ENCODE measurements at places on chromosomes 7 and 10.

GRCh38 chr10:22617516-22617915 is 96.9 kb downstream of the PIP4K2A start:
- no peak for DNase-seq

GRCh38 chr10:62541811-62542210 is 167.6 kb downstream of the ZNF365 start:
- DNase-seq = no peak

- no peak for DNase-seq
These were observed 74.2 kb downstream of the CUL2 start for GRCh38 chr10:35015843-35016408.

GRCh38 chr10:22253580-22253882 is 35.7 kb upstream of the EBLN1 start:
- no peak for DNase-seq

DNA sequence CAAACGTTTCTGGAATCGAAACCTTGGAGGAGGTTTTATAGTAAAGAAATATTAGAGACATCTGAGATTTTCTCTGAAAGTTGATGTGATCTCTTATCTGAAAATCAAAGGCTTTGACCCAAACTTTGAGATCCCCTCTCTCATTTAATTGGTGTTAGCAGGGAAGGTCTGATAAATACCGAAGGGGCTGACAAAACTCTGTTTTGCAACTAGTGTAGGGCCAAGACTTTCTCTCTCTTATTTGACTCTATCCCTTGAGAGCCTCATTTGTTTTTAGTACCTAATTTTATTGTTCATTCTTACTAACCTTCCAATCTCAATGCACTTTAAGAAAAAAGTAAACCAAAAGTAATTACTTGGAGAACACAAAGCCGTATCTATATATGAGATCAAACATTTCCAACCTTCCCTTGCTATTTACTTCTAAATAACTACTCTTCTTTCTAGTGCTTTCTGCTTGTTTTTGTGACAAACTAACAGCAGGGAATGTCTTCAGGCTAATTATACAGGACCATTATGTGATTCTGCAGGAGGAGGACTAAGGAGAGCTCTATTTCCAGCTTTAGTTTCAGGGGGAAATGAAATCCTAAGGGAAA is 33.4 kb upstream of the NPVF start:
- no peak for DNase-seq

- DNase-seq = peak; percentile 14
These were observed 589 bp upstream of the ZFAND4 start for GRCh38 chr10:45673074-45673648.

GRCh38 chr7:35871856-35872255 is 71.0 kb downstream of the SEPTIN7 start:
- no peak for DNase-seq

DNA sequence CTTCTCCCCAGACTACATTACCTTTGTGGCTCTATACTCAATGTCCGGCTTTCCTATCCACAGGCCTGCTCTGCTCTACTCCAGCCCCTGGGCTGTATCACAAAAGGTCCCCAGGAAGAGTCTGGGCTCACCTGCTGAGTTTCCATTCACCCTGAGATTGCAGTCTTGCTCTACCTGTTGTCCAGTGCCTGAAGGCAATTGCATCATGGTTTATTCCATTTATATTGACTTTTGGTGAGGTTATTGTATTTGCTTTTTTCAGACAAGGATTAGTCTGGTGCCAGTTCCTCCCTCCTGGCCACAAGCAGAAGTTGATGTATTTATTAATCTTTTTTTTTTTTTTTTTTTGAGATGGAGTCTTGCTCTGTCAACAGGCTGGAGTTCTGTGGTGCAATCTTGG is 273.1 kb downstream of the XPNPEP1 start:
- DNase-seq = no peak

- peak; percentile 80 for DNase-seq
These were observed 49.0 kb upstream of the BAMBI start for GRCh38 chr10:28628184-28628893.

- DNase-seq = no peak
These were observed 45.4 kb downstream of the RBM17 start for GRCh38 chr10:6134099-6134823.

DNA sequence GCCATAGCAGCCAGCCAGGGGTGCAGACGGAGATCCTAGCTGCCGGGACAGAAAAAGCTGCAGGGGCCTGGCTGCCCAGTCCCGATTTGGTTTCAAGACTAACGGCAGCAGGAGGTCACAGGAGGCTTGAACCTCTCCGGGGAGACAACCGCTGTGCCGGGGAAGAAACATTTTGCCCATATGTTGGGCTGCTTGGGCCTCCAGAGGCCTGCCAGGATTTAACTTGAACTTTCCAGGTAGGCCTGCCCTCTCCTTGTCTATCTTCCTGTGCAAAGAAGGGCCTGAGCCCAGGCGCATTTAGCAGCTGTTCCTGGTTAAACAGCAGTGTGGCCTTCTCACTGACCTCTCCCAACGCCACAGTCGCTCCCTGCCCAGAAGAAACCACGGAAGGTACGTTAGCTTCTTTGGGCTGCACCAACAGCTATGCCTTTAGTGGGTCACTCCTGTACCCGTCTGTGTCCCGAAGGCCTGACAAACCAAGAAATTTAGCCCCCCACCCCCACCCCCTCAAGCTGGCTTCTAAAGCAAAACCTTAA is 17.1 kb upstream of the PTF1A start:
- DNase-seq = no peak

DNA sequence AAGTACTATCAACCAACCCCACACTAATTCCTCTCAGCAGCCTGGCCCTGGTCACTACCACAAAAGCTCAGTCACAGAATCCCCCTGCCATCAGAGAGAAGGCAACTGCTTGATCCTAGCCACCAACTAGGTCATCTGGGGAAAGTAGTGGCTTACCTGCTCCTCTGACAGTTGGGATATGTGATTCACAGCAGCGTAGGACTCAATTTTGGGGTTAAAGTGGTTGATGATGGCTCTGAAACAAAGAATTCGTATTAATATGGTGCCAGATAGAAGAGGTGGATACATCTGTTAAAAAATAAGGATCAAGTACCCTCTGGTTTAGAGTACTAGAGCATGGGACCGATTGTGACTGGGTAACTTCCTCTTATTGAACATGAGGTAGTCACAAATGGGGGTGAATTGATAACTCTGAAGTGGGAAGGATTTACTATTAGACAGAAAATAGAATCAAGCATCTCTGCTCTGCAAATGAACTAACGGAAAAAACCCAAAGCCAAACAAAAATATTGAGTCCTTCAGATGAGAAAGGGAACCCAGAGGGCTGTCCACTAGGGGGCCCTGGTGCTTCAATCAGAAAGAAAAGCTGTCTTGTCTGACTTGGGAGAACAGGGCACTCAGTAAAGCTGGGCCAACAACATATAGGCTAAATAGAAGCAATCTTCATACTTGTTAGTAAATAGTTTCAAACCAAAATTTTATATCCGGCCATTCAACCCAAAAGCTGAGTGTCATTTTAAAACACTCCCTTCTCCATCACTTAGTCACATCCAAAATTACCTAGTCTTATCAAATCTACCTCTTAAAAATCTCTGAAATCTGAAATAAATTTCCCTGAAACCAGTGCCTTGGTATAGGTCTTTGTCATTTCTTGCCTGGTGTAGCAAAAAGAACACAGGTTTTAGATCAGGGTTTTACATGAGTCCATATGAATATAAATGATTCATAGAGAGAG is 45.9 kb upstream of the KCNIP2 start:
- DNase-seq = peak; percentile 76

DNA sequence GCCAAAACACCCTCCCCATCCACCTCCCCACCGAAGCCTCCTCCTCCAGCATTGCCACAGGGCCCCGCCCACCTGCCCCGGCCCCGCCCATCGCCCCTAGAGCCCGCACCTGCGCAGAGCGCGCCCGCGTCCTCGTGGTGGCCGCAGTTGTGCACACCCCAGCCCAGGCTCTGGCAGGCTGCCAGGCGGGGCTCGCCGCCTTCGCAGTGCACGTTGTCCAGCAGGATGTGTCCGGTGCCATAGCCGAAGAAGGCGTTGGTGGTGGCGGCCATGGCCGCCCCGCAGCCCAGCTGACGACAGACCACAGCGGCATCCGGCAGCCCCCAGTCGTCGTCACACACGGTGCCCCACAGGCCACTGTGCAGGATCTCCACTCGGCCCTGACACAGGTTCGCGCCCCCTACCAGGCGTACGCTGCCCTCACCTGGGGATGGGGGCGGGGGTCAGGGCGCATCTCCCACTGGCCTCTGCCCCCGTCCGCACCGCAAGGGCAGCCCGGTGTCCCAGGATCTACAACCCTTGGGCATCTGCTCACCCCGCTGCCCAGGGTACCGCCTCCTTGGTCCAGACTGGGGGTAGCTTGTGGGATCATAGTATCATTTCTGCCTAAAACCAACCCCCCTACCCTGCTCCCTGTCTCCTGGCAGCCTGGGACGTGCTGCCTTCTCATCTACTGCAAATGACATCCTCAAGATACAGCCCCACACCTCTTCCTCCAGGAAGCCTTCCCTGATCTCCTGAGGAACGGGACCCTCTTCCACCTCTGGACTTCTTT is 11.9 kb downstream of the SSC4D start:
- peak; percentile 89 for DNase-seq

DNA sequence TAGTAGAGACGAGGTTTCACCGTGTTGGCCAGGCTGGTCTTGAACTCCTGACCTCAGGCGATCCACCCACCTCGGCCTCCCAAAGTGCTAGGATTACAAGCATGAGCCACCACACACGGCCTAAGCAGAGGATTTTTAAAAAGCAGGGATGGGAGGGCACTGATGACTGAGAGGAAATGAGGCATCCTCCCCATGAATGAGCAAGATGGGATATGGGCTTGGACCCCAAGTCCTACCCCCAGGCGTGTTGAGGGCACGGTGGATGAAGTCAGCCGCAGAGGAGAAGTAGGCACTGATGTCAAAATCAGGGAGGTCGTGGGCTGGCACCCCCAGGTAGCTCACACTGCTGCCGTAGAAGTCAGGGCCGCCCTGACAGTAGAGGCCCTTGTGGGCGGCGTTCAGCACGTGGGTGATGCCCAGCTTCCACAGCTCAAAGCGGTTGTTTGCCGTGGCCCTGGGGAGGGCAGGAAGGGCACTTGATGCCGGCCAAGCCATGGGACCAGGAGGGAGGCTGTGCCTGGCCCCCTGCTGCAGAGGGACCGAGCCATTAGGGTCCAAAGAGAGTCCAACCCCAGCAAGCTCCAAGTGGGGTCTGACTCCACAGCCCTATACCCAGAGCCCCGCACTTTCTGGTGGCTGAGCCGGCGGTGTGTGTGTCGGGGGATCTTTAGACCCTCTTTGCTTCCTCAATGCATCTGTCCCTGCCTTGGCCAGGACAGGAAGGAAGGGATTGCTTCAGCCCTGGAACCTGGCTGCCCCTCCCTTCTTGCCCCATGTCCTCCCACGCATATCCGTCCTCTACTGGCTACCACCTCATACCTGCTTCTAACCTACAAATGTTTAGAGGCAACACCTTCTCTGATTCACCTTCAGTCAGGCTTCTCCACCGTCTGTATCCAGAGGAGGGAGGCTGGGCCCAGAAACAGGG is 3.4 kb upstream of the SAMD8 start:
- DNase-seq = no peak

DNA sequence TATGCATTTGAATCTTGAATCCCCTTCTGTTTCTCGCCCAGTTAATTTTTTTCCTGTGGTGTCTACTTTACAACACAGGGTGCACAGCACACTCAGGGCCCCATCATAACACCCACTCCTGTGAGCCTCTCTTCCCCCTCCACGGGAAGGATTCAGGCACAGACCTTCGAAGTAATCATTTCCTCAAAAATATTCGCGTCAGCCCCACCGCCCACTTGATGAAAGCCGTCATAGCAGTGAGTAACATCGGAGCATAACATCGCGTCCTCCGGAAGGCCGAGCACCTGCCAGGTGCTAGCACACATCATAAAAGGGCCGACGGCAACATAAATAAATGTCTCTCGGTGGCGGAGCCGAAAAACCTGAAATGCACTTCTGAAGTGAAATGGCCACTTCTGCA is 201.7 kb upstream of the ADARB2 start:
- DNase-seq = no peak

DNA sequence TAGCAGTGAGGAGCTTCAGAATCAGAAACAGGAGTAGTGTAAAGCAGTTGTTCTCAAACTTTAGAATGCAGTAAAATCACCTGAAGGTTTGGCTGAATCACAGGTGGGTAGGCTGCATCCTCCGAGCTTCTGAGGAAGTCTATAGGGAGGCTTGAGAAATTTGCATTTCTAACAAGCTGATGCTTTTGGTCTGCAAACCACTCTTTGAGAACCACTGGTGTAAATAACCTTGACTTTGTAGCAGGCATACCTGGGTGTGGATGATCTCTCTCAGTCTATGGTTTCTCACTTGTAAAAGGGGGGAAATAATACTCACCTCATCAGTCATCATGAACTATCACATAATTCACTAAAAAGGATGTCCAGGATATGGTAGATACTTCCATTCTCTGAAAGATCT is 118.1 kb downstream of the SRI start:
- no peak for DNase-seq

DNA sequence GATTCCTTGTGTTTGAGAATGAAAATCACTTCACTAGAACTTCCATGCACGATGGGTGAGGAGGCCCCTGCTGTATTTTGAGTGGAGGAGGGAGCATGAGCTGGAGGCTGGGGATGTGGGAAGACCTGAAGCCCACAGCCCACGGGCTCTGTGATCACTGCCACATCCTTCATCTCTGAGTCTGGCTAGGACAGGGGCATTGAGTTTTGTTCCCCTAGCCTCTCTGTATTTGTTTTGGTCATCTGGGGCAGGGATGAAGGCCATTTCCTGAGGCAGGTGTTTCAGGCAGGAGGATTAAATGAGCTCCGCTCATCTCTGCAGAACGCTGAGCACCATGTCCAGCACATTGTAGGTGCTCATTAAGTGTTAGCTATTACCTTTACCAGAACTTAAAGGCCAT is 293.6 kb downstream of the GLRX3 start:
- no peak for DNase-seq

DNA sequence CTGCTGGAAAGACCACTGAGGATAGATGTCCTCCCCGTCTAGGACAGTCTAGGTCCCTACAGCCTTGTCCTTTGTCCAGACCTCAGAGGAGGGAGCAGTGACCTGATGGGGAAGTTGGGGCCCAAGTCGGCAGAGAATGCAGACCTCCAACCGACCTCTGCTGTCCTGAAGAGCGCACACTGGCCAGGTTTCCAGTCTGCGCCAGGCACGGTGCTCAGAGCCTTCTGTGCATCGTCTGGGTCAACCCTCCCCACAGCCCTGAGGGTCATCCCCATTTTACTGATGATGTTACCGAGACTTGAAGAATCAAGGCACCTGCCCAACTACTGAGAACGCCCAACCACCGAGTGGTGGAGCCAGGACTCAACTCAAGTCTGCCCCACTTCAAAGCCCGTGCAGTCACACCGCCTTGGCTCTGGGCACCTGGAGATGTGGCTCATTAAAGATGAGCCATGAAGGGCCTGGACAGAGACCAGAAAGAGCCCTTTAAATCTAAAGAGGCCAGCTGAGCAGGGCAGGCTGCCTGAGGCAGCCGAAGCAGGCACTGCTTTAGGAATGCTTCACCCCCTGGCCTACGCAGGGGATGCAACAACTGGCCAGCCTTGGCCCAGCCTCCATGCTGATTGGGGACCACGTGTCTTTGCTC is 4.4 kb downstream of the ITPRIP start:
- DNase-seq = no peak

GRCh38 chr7:140447841-140448240 is 31.5 kb downstream of the MKRN1 start:
- DNase-seq = no peak
